ENCODE measurements at places on chromosomes 2 and 18.

DNA sequence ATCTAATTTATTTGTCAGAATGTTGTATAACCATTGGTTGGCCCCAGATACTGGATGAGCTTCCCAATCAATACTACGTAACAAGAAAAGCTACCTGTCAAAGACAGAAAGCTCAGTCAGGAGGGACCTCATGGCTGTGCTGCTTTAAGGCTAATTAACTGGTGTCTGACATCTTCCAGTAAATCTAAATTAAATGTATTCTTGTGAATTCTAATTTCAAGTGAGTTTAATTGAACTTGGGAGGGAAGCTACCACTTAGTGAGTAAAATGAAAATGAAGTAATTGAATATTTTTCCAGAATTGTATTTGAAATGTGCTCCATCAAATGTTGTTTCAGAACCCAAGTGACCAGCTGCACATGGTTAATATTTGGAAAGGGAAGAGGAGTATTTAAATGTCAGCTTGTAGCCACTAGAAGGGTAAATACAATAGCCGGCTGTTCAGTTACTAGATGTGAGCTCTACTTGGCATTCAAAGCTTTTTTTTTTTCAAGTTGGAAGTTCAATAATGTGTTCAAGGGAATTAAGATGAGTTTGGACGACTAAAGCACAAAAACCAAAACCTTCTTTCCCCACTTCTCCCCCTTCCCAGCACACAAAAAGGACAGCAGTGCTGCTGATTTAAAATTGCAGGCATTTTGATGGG is 62.0 kb downstream of the GPR39 start:
- DNase-seq: peak; percentile 21

DNA sequence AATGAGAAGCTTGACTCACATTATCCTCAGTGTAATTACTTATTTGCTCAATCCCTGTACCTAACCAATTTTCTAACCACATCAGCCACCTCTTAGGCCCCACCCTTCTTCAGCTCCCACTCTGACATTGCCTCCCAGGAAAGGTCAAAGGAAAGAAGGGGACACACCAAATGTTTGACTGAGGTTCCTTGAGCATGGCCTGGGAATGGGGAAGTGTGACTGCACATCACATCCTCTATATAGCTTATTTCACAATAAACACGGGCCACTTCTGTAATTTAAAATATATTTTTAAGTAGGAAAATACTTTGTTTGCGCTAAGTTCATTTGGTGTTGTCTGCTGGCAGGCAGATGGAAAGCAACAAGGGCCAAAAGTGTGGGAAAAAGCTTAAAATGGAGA is 3.0 kb upstream of the FIGLA start:
- no peak for DNase-seq

- no peak for DNase-seq
Measured at GRCh38 chr2:12161085-12161484, 414.7 kb downstream of the LPIN1 start.

- no peak for DNase-seq
Measured at GRCh38 chr18:10298346-10298745, 156.1 kb upstream of the APCDD1 start.

- DNase-seq: peak; percentile 14
Measured at GRCh38 chr2:147135376-147135775, 709.5 kb upstream of the ACVR2A start.

GRCh38 chr18:23151414-23152099 is 16.3 kb downstream of the CABLES1 start:
- no peak for DNase-seq

GRCh38 chr18:78810706-78811105 is 168.9 kb upstream of the SALL3 start:
- DNase-seq: no peak

DNA sequence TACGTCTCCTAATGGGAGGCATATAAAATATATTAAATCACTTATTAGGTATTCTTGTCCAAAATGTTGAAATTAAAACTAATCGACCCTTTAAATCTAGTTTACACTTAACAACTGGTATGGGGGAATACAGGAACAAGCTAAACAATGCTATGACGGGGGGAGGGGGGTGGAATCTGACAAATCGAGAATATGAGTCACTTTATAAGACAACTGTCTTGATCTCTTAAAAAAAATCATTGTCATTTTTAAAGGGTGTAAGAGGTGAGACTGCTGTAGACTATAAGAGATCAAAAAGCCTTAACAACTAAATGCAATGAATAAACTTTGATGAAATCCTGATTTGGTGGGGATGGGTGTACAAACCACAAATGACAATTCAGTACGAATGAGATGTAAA is 6.0 kb downstream of the MAP3K2 start:
- DNase-seq: no peak

DNA sequence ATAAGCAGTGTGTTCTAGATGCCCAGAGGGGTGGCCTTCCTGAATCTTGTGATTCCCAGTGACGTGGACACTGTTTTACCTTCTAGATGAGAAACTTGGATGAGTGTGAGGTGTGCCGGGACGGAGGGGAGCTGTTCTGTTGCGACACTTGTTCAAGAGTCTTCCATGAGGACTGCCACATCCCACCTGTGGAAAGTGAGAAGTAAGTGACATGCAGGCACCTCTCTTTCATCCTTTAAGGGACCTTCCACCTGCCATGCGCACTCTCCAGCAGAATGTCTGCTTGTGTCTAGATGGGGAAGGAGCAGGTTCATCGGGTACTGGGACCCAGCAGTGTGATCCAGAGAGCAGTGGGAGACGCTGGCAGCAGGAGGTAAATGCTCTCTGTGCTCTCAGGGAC is 16.0 kb upstream of the SP100 start:
- DNase-seq: no peak

DNA sequence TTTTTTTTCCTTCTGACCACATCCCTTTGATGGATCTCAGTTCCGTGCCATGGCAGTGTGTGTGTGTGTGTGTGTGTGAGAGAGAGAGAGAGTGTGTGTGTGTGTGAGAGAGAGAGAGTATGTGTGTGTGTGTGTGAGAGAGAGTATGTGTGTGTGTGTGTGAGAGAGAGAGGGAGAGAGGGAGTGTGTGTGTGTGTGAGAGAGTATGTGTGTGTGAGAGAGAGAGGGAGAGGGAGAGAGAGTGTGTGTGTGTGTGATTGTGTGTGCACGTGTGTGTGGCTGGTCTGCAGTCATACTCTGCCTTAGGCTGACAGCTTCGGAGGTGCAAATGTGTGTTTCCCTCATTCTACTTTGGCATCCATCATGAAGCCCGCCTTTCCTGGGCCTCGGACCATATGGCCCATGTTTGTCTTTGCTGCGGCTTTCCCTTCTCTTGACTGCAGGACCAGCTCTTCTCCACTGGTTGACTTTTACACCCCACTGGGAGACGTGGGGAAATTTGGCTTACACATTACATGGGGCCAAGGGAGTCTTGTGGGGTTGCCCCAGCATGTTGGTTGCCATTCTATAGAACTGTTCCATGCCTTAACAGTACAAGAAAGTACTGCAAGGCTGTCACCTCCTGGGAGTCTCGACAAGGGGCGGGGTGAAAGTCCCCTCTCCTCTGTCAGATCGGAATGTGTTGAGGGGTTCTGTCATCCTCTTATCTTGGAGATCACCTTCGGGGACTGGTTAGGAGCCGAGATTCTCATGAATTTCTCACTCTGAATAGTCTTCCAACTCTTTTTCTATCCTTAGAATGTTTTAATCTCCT is 21.6 kb downstream of the TSN start:
- DNase-seq: no peak

DNA sequence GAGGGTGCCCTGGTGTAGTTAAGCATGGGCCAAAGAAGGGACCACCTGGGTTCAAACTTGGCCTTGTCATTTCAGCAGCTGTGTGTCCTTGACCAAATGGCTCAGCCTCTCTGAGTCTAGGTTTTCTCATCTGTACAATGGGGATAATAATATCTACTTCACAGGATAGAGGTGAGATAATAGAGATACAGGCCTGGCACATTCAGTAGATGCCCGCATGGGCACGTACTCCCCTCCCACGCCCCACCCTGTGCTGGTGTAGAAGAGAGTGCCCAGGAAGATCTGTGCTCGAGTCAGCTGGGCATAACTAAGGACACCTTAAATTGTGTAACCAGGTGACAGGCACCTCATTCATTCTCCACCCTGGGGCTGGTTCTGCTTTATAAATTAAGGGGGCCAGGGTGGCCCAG is 8.4 kb upstream of the TMEM185B start:
- DNase-seq: no peak

- DNase-seq: no peak
Measured at GRCh38 chr2:159904127-159904958, 106.3 kb upstream of the CD302 start.

DNA sequence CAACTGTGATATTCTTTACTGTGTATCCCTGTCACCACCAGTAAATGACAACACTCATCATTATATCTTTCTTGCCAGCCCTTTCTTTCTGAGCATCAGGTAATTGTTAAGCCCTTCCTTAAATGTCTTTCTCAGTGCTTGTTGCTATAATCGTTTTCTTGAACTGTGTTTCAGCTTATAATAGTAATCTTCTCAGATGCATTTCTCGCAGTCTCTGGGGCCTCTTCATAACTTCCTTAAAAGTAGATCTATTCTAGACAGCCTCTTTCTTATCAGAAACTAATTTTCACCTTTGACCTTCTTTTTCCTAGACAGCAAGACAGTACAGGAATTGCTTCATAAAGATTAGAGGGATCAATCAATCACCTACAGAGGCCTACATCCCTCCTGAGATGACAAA is 648.1 kb downstream of the CPS1 start:
- DNase-seq: no peak

GRCh38 chr18:56517196-56517595 is 121.2 kb downstream of the TXNL1 start:
- no peak for DNase-seq

- DNase-seq: no peak
Measured at GRCh38 chr2:3952866-3953516, 249.6 kb downstream of the DCDC2C start.

DNA sequence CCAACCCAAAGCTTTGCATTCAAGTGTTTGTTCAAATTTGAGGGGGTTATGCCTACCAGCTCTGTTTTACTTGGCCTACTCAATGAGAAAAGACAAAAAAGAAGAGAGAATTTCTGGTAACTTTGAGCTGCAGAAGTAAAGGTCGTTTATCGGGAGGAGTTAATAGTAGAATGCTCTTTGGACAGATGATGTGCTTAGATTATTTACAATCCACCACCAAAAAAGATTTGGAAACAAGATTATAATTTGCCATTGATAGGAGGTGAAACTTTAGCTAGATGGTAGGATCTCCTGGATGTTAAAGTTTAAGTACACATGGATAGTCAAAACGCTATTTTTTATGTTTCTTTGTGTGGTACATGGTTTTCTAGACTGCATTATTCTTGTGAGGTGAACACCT is 24.9 kb upstream of the CPS1 start:
- DNase-seq: no peak

DNA sequence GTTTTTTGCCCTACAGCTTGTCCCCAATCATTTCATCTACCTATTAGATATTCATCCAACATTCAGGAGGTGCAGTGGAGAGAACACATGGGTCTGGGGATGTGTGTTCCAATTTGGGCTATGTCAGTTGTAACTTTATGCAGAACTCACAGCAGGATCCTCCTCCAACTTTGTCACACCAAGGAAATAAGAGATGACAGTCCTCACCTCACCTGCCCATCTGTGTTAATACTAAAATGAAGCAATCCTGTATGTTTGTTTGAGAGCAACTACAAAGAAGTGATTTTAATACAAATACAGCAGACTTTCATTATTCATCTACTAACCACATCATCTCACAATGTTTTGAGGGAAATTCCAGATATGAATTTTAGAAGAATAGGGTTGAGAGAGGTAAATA is 126.7 kb downstream of the ARHGAP15 start:
- no peak for DNase-seq

- DNase-seq: no peak
Measured at GRCh38 chr2:121828281-121828731, 72.9 kb downstream of the TSN start.

GRCh38 chr2:222743251-222743812 is 71.9 kb downstream of the MOGAT1 start:
- DNase-seq: no peak

DNA sequence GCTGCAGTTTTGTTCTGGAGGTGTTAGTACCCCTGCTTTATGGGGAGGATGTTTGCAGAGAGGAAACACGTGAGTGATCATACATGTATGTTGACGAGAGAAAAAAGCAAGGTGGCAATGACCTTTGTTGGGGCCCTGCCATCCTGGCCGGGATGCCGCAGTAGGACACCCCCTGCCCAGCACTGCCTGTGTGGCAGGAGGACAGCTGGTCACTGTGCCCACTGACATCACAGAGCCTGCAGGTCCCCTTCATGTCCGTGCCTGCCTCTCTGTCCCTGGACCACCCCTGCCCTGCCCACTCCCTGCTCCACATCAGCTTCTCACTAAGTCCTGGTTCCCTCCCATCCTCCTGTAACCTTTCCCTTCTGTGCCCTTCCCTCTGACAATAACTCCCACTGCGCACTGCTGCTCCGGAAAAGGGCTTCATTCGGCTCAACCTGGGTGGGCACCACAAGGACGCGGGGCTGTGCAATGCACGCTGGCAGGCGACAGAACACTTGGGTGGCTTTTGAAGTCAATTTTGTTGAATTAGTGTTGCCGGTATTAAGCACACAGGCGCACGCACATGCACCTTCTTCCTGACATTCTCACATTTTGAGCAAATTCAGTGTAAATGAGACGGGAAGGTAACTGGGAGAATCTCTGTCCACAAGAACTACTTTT is 51.5 kb upstream of the TWIST2 start:
- DNase-seq: no peak

- DNase-seq: no peak
Measured at GRCh38 chr2:73238976-73239375, 4.9 kb downstream of the CCT7 start.

DNA sequence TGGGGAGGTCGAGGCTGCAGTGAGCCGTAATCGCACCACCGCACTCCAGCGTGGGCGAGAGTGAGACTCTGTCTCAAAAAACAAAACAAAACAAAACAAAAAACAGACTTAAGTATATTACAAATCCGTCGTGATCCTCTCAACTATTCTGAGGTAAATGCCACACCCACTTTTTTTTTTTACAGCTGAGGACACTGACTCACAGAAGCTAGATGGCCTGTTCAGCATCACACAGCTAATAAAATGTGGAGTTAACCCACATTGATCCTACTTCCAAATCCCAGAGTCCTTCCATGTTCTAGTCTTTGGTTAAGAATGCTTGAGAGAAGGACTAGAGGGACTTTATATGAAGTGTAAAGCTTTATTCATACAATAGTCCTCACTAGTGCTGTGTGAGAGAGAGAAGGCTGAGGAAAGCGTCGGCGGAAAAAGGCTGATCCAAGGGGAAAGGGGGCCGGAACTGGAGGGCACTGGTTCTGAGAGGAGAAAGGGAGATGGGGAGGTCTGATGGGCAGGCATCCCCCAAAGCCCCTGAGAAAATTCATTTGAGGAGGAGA is 627 bp downstream of the RNF25 start:
- DNase-seq: no peak

- no peak for DNase-seq
Measured at GRCh38 chr2:151782378-151783132, 45.7 kb downstream of the ARL5A start.

DNA sequence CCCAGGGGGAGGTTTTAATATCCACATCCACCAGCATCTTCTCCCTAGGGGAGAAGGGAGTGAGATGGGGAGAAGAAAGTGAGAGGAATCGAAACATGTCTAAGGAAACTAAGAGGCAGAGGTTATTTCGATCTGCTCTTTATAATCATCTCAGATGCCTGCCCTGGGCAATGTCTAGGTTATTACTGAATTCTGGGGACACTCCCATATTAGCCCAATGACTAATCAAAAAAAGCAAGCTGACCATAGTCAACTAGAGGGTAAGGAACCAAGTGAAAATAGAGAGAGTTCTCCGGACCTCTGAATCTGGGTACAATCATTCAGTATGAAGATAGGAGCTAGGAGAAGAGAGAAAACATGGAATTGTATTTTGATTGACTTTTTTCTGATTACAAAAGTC is 56.7 kb upstream of the EML4 start:
- no peak for DNase-seq

GRCh38 chr2:58571181-58571852 is 330.2 kb upstream of the FANCL start:
- peak; percentile 71 for DNase-seq

All from NCI-H748 treated with DMSO at 0.1 percent for 48 hours (cell line).